HT-29 (cell line): ENCODE measurements at places on chromosomes 3 and 15. TPM values are rescaled to one million over a fixed set of nuclear protein-coding genes. Genes with fewer than 3 reads are reported as not detected.

DNA sequence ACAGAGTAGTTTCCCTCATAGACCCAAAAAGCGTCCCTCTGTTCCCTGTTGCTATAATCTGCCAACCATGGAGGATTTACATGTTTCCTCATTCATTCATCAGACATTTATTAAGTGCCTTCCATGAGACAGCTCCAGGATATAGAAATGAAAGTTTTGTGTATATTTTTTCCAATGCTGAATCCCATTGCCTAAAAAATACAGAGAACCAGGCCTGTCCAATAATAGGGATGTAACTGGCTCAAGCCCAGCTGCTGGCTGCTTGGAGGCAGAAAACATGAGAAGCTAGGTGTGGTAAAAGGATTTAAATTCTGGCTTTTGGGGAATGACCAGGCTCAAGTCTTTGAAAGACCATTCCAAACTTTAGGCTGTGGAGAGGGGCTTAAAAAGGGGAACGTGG is 41.5 kb downstream of the RARB start:
- DNase-seq = no peak

DNA sequence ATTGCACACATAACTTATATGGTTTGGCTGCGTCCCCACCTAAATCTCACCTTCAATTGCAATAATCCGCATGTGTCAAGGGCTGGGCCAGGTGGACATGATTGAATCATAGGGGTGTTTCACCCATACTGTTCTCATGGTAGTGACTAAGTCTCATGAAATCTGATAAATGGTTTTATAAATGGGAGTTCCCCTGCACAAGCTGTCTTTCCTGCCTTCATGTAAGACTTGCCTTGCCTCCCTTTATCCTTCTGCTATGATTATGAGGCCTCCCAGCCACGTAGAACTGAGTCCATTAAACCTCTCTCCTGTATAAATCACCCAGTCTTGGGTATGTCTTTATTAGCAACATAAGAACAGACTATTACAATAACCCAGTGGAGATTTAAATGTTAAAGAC is 653.9 kb downstream of the ROBO1 start:
- no peak for DNase-seq

The PSMA4 gene
- total RNA-seq = 167 and 195 TPM in 2 replicates

- no peak for DNase-seq
Measured at GRCh38 chr3:134869153-134869726, 74.2 kb downstream of the EPHB1 start.

The OR5H2 gene
- total RNA-seq = not detected in 2 replicates

DNA sequence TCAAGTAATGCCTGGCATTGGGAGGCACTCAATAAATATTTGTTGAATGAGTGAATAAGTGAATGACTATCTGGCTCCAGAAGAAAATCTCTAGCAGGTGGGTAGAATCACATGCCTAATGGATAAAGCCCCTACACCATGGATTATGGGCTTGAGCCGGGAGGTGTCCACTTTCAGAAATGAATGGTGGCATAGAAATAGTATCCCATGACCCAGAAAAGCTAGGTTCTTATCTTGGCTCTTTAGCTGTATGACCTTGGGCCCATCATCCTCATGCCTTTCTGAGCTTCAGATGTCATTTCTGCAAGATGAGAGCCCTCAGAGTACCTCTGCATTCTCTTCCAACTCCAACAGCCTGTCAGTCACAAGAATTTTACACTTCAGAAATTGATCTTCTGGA is 37.3 kb upstream of the TNIK start:
- no peak for DNase-seq

DNA sequence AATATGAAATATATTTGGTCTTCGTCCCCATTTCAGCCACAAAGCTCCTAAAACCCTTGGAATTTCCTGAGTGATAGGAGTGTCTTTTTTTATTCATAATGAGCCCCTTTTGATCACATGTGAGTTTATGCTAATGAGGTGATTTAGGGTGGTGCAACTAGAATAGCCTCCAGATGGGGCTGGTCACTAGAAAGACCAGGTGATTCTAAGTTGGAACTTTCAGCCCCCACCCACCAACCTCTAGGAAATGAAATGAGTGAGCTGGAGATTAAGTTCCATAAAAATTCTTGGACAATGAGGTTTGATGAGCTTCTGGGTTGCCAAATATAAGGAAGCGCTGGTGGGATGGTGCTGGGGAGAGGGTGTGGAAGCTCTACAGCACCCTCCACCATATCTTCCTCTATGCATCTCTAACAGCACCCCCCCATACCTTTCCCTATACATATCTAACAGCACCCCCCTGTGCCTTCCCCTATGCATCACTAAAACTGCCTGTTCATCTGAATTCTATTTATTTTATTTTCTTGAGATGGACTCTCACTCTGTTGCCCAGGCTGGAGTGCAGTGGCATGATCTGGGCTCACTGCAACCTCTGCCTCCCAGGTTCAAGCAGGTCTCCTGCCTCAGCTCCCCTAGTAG is 2.1 kb upstream of the SMCO1 start:
- DNase-seq = no peak

DNA sequence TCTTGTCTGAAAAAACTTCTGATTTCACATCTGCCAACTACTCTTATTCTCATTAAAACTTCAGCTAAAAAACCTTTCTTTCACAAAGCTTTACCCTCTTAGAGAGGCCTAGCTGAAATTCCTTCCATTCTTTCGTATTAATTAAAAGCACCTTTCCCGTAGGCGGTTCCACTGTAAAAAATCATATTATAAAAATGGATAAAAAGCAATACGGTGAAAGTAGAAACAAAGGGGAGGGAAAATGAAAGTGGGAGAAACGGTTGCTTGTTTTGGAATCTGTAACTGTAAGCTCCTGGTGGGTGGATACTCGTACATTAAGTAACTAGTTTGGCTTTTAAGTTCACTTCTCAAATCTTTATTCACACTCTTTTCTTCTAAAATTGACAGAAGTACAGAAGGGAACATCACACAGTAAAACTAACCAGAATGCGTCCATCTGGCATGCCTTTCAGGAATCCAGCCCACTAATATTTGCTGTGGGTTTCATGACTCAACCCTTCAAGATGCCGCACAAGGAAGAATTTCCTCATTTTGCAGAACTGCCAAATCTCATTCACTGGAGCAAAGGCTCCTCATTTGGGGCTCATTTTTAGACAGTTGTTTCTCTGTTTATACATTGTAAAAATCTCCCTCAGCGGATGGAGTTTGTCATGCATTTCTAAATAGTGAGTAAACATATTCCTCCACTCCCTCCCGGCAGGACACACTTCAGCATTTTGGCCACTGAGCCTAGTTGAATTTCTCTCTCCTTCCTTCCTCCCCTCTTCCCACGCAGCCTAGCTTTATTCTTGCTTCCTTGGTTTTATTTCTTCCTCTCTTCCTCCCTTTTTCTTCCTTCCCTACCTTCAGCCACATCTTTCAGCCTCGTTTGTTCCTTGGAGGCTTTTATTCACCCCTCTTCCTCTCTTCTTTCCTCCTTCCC is 419.5 kb upstream of the NAALADL2 start:
- DNase-seq = peak; percentile 87

DNA sequence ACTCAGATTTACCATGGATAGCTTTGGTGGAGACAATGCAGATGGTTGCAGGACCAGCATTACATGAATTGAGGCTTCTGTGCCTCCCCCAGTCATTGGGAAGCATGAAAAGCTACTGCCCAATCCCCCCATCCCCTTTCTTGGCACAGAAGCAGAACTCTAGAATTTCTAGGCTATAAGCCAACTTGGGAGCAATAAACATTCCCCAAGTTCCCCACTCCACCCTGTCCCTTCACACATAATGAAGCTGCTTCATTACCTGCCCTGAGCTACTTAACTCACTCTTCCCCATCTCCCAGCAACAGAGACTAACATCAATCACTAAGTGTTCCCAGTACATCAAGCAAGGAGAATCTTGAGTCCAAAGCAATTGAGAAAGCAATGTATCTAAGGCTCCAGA is 164.5 kb downstream of the RORA start:
- DNase-seq = peak; percentile 52

DNA sequence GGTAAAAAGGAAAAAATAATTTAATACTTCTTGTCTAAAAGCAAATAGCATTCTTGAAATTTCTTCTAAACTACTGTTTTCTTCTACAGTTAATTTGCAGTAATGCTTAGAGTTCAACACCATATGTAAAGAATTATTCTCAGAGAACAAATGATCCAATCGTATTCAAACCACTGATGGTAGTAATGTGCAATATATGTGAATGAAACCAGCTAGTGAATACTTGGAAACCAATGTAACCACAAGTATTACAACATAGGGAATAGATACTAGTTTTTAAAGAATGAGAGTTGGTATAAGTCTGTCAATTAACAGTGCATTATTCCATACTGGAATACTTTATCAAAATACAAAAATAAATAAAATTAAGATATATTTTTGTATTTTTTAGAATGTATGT is 850.0 kb downstream of the DIPK2A start:
- DNase-seq = no peak

DNA sequence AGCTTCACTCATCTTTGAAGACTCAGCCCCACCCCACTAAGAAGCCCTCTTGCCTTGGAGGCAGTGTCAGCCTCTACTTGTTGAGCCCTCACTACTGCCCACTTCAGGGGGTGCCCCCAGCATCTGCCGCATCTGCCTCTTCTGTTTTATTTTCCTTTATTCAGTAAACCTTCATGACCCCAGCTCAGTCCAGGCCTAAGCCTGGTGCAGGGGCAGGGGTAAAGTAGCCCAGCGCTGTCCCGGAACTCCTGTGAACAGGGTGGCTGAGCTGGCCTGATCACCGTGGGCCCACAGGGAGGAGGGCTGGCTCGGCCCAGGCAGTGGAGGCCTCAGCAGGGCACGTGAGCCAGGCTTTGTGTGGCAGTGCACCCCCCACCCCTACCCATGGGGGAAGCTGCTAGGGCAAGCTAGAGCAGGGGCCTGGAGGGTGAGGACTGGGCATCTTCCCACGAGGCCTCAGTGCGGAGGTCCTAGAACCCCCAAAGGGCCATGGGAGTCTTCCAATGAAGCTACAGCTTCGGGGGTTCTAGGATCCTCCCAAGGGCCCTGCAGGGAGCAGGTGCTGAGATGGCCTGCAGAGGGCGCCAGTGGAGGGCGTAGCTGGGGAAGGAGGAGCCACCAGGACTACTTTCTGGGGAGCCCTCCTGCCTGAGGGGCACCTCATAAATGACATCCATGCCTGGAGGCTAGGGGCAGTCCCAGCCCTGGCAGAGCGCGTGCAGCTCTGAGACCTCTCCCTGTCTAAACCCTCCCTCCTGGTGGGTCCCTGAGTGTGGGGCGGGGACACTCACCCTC is 36.0 kb downstream of the TSPAN3 start:
- peak; percentile 39 for DNase-seq

GRCh38 chr3:167146911-167147310 is 233.2 kb downstream of the ZBBX start:
- DNase-seq = no peak

DNA sequence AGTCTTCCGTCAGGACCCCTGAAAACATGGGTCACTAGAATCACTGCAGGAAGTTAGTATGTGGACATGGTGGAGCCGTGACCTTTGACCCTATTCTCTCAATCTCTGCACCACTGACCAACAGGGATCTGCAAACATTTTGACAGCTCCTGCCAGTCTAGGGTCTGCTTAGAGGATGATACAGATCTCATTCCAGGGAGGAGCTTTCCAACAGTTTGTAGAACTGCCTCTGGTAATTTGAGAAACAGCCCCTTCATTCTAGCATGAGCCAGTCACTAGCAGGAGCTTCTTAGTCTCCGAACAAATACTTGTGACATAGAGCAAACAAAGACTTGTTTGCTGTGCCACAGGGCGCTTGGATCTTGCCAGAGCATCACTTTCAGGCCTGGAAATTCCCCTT is 270.3 kb upstream of the CFAP20DC start:
- no peak for DNase-seq

DNA sequence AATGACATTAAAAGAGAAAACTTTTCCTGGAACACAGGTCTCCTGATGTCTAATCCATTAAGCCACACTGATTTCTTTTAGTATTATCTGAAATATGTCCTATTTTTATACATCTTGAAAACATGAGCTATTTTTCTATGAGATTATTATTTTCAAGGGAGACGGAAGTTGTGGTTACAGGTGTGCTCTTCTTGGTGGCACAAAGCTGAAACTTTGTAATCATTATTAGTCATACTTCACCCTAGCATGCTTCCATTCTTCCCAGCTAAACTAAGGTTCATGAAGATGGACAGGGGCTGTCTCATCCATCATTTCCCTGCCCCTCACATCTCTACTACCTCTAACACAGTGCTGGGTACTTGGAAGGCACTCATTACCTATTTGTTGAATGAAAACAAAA is 85.6 kb upstream of the POU1F1 start:
- no peak for DNase-seq
